ENCODE measurements at places on chromosomes 2 and 18.

- peaks cover 2% of the 10 kb centered on the region for H3K36me3 ChIP-seq
- peaks cover 13% of the 10 kb centered on the region for H3K27me3 ChIP-seq
- H3K4me3 ChIP-seq, result no peak overlapping the region
- H3K4me1 ChIP-seq, result peaks cover 55% of the 10 kb centered on the region
- no peak overlapping the region for H3K27ac ChIP-seq
Measured at GRCh38 chr2:160266037-160266551, 66.0 kb upstream of the ITGB6 start.

DNA sequence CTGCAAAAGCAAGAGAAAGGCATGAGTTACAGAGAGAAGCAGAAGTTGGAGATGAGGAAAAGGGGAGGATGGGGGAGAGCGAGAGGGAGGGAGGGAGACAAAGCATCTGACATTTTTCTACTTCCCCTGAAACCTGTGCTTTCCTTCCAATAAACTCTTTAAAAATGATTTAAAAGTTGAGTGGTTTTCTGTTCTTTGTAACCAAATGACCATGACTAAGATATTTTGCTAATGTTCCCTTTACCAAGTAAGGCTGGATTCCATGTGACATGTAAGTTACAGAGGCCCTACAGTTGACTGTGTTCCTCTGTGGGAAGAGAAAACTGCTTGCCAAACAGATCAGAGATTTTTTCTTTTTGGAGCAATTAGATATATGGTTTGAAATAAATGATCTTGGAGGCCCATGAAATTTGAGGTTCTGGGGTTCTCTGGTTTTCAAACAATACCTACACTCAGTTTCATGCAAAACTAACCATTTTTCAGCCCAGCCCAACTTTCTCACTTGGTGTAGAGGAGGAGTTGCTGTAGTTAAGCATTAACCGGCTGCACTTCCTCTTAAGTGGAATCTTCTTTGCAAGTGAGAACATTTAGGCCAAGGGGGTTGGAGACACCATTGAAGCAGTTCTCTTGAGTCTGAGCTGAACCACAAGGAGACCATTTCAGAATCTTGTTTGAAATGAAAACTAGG, 34.5 kb downstream of the INSIG2 start:
- no peaks in the 10 kb centered on the region for H3K36me3 ChIP-seq
- no peak overlapping the region for H3K27ac ChIP-seq
- DNase-seq, result no peak
- H3K4me1 ChIP-seq, result peaks cover 8% of the 10 kb centered on the region

DNA sequence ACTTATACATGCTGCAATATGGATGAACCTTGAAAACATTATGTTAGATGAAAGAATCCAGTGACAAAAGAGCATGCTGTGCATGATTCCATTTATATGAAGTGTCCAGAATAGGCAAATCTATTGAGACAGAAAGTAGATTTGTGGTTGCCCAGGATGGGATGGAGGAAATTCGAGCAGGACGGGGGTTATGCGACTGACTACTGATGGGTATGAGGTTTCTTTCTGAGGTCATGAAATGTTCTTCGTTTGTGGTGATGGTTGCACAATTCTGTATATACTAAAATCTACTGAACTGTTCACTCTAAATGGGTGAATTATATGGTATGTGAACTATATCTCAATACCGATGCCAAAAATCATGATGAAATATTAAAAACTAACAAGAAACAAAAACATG, 18.9 kb upstream of the MTERF4 start:
- DNase-seq, result no peak
- no peak overlapping the region for H3K27ac ChIP-seq
- no peaks in the 10 kb centered on the region for H3K27me3 ChIP-seq
- H3K36me3 ChIP-seq, result peaks cover 5% of the 10 kb centered on the region

- H3K27me3 ChIP-seq, result peaks cover 1% of the 10 kb centered on the region
- H3K4me1 ChIP-seq, result no peaks in the 10 kb centered on the region
- no peak overlapping the region for H3K4me3 ChIP-seq
- no peaks in the 10 kb centered on the region for H3K36me3 ChIP-seq
- DNase-seq, result no peak
Measured at GRCh38 chr18:1994471-1994870, 576.8 kb downstream of the METTL4 start.

DNA sequence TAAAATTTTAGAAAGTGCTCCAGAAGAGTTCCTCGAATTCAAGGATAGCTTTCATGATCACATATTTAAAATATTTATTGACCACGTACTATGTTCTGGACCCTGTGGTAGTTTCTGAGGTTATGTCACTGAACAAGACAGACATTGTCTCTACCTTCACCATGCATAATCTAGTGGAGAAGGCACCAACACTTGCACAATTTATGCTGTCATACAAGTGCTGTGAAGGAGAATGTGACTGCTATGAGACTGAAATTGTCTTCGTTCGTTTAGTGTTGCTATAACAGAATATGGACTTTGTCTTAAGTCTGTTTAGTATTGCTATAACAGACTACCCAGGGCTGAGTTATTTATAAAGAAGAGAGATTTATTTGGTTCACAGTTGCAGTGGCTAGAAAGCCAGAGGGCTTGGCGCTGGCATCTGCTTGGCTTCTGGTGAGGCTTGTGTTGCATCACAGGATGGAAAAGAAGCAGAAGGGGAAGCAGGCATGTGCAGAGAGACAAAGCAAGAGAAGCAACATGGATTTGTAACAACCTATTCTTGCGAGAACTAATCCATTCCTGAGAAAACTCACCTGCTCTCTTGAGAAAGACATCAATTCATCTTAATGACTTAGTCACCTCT, 50.0 kb upstream of the RFX8 start:
- no peaks in the 10 kb centered on the region for H3K36me3 ChIP-seq
- H3K27me3 ChIP-seq, result no peaks in the 10 kb centered on the region
- no peak overlapping the region for H3K27ac ChIP-seq
- DNase-seq, result no peak
- no peak overlapping the region for H3K4me3 ChIP-seq

GRCh38 chr2:99863236-99863902, 279.0 kb downstream of the AFF3 start:
- no peak for DNase-seq
- H3K27me3 ChIP-seq, result peaks cover 6% of the 10 kb centered on the region
- no peaks in the 10 kb centered on the region for H3K36me3 ChIP-seq
- no peak overlapping the region for H3K27ac ChIP-seq
- H3K4me1 ChIP-seq, result peaks cover 3% of the 10 kb centered on the region

- H3K4me3 ChIP-seq, result no peak overlapping the region
- no peaks in the 10 kb centered on the region for H3K27me3 ChIP-seq
- no peaks in the 10 kb centered on the region for H3K36me3 ChIP-seq
- no peaks in the 10 kb centered on the region for H3K4me1 ChIP-seq
- no peak for DNase-seq
Measured at GRCh38 chr2:217835931-217836891, 166.6 kb downstream of the TNS1 start.

- H3K36me3 ChIP-seq, result peaks cover 3% of the 10 kb centered on the region
- H3K27me3 ChIP-seq, result no peaks in the 10 kb centered on the region
- no peaks in the 10 kb centered on the region for H3K4me1 ChIP-seq
- no peak for DNase-seq
- H3K27ac ChIP-seq, result no peak overlapping the region
Measured at GRCh38 chr2:166419616-166419934, 43.8 kb upstream of the SCN9A start.

DNA sequence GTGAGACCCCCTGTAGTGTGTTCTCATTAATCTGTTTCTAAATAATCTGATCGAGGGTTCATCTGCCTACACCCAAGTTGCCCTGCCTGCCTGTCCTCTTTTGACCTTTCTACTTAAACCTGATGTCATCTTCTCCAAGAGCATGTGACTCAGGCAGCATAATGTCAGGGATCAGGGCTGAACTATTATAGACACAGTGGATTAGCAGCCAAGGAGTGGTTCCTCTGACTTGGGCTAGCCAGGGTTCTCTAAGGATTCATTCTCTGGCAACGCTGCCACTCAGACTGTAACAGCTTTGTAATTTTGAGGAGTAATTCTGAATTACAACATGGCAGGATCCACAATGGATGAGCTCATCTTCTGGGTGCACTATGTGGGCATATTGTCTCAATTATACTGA, 124.0 kb downstream of the MDH1 start:
- peaks cover 10% of the 10 kb centered on the region for H3K27me3 ChIP-seq
- no peak overlapping the region for H3K4me3 ChIP-seq
- no peaks in the 10 kb centered on the region for H3K36me3 ChIP-seq

- DNase-seq, result no peak
- H3K4me3 ChIP-seq, result no peak overlapping the region
- H3K36me3 ChIP-seq, result no peaks in the 10 kb centered on the region
- no peaks in the 10 kb centered on the region for H3K4me1 ChIP-seq
- H3K27me3 ChIP-seq, result peaks cover 1% of the 10 kb centered on the region
Measured at GRCh38 chr2:191226196-191226595, 19.0 kb upstream of the MYO1B start.

DNA sequence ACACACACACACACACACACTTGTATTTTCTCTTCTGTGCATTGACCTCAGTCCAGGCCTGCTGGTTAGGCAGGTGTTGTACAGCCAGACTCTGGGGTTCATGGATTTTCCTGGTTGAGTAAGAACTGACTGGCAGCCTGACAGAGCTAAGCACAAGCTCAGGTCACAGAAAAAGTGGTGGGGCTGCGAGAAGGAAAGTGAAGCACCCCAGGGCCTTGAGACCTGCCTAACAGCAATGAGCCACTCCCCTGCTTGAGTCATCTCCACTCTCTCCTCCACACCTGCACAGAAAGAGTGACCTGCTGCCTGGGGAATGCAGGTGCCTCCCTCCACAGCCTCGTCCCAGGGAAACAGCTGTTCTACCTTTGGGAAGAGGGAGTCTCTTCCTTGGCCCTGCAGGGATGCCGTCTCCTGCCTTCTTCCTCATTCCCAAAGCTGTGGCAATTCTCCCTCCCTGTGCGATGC, 91.4 kb upstream of the LGALSL start:
- DNase-seq, result no peak
- H3K27ac ChIP-seq, result no peak overlapping the region
- H3K36me3 ChIP-seq, result no peaks in the 10 kb centered on the region
- peaks cover 2% of the 10 kb centered on the region for H3K27me3 ChIP-seq
- no peaks in the 10 kb centered on the region for H3K4me1 ChIP-seq
- no peak overlapping the region for H3K4me3 ChIP-seq

DNA sequence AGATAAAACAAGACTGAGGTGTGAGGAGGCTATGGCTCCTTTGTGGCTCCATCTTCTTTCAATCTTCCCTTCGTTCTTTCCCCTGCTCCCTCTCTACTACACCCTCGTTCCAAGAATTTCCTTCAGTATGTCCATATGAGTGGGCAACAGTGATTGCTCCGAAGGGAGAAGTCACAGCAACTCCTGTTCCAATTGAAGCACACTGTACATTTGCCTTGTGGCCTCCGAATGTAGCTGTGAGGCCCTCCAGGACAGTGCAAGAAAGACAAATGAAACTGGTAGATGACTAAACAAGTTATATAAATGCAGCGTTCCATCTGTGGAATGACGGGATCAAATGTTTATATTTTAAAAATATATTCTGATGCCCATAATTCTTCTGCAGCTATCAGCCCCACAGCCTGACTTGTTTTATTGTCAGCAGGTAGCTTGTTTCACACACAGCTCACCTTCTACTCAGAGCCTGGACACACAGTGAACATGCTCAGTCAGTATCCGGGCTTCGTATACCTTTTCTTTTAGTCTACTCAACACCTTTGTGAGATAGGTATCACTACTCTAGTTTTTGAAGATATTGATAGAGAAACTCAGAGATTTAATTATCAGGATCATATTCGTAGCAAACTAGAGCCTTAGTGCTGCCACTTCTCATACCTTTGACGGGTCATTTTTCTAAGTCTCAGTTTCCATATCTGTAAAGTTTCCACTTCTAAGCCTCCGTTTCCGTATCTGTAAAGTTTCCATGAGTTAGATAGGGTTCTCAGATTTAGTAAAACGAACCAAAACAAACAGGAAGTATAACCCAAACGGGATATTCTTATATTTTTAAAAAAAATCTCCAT, 216.7 kb upstream of the STON1 start:
- H3K27ac ChIP-seq, result peak overlapping the region; percentile 95
- H3K4me1 ChIP-seq, result peaks cover 43% of the 10 kb centered on the region
- peaks cover 13% of the 10 kb centered on the region for H3K27me3 ChIP-seq

DNA sequence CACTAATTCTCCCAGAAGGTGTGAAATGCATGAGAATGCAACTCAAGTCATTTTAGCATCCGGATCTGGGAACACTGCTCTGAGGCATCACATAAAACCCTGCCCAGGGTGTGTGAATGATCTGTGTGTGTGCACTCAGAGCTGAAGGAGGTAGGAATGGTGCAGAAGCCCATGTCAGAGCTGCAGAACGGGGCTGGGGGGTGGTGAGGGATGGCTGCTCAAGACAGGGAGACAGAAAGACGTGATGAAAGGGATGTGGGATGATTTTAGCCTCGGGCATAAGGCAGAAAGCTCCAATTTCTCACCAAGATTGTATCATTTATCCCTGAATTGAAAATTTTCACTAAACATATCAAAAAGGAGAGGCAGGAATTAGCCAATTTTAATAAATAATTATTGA, 369.1 kb downstream of the EIPR1 start:
- H3K4me1 ChIP-seq, result no peaks in the 10 kb centered on the region
- no peak overlapping the region for H3K4me3 ChIP-seq
- no peaks in the 10 kb centered on the region for H3K27me3 ChIP-seq
- no peak overlapping the region for H3K27ac ChIP-seq
- H3K36me3 ChIP-seq, result no peaks in the 10 kb centered on the region
- no peak for DNase-seq

DNA sequence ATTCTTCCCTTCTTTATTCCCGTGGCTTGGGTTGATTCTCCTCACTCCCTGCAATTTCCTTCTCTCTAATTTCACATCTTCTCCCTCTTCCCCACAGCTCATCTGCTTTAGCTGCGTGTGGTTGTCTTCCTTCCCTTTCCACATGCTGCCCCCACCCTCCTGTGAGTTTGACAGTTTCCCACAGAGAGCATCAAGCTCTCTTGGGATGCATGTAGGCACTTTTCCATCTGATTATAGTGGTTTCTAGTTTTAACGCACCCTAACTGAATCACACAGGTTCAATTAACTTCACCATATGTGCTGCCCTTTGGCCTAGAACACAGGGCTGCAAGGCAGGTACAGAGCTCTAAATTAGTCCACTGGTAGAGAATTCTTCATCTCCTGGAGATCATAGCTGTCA, 110.5 kb downstream of the TACR1 start:
- H3K4me3 ChIP-seq, result no peak overlapping the region
- H3K27me3 ChIP-seq, result peaks cover 8% of the 10 kb centered on the region

GRCh38 chr2:160581448-160581847, 87.8 kb upstream of the RBMS1 start:
- H3K4me1 ChIP-seq, result no peaks in the 10 kb centered on the region
- no peaks in the 10 kb centered on the region for H3K27me3 ChIP-seq
- no peaks in the 10 kb centered on the region for H3K36me3 ChIP-seq
- DNase-seq, result no peak

Measured in immature natural killer cell (primary cell).